ENCODE measurements at places on chromosomes 11 and 22.

- no peak for DNase-seq
Measured at GRCh38 chr22:37225481-37225880, 13.2 kb upstream of the SSTR3 start.

DNA sequence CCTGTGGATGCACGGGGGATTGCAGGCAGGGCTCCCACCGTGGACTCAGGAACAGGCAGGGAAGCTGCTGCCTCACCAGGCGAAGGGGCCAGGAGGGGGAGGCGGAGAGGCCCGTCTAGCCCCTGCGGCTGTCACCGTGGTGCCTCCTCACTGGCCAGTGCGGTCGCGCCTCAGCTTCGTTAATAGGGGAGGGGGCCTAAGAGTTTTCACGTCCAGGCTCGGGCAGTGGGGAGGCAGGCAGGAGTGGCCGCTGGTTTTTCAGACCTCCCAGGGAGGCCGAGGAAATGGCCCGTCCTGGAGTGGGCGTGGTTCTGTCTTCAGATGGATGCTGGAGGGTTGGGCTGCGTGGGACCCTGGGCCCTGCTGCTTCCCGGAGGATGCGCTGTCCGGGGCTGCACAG lies 91.1 kb upstream of the B3GAT1 start:
- no peak for DNase-seq

DNA sequence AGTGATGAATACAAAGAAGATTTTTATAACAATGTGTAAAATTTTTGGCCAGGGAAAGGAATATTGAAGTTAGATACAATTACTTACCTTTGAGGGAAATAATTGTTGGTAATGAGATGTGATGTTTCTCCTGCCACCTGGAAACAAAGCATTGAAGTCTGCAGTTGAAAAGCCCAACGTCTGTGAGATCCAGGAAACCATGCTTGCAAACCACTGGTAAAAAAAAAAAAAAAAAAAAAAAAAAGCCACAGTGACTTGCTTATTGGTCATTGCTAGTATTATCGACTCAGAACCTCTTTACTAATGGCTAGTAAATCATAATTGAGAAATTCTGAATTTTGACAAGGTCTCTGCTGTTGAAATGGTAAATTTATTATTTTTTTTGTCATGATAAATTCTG lies 5.3 kb downstream of the BIRC3 start:
- no peak for DNase-seq

GRCh38 chr11:69642549-69642912 lies 1.6 kb downstream of the CCND1 start:
- DNase-seq = peak; percentile 13

- no peak for DNase-seq
Measured at GRCh38 chr11:125358254-125358840, 137.7 kb downstream of the FEZ1 start.

GRCh38 chr22:24758164-24758799 lies 16.2 kb downstream of the PIWIL3 start:
- DNase-seq = peak; percentile 7

- DNase-seq = no peak
Measured at GRCh38 chr22:36227396-36227795, 11.9 kb downstream of the APOL2 start.
